T-helper 2 cell (primary cell): ENCODE measurements at places on chromosomes 2 and 18.

GRCh38 chr2:32755666-32756065 lies 127.8 kb downstream of the TTC27 start:
- no peak for DNase-seq

DNA sequence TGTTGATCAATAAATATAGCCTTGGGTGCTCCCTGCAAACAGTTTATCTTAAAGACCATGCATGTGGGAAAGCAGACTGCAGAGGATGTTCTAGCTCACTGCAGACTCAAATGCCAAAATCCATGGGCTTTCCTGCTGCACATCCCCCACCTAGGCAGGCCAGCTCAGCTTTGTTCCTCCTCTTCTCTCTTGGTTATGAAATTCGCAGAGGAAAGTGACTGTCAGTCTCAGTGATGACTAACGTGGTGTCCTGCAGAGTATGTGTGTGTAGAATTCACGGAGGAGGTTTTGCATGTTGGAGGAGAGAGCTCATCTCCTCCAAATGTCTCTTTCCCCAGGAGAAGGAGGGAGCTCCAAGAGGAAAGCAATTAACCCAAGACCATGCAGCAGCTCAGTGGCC lies 21.4 kb upstream of the KCNS3 start:
- DNase-seq: no peak

GRCh38 chr2:148642891-148643416 lies 1.6 kb upstream of the EPC2 start:
- no peak for DNase-seq

DNA sequence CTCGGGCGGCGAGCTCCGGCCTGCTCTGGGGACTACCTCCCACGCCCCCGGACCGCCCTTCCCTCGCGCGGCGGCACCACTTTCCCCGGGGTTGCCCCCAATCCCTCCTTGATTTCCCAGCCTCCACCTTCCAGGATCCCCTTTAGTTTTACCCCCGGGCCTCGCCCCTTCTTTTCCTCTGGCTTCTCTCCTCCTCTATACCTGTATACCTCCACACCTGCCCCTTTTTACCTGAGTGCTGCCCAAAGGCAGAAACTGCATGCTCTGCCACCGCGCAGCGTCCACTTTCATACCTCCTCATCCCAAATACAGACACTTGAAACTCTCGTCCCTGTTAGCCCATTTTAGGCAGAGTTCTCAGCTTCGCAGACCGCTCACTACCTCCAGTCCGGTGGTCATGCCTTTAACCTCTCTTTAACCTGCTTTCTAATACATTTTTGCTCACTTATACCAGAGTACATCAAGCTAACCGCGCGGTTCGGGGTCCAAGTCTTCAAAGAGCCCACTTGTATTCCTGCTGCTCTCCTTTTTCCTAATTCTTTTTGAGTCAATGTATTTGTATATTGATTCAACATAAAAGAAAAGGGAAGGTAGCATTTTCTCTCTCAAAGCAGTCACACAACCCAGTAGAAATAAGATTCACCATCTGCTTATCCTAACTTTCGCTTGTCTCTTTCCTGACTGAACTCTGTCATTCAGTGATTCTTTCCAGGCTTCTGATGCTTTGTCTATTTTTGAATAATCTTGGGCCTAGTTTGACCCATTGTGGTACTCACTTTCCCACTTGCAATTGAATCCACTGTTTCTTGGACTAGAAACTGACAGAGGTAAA lies 901 bp downstream of the SPOPL start:
- no peak for DNase-seq

GRCh38 chr2:129816813-129817574 lies 162.5 kb upstream of the RAB6C start:
- DNase-seq: no peak

DNA sequence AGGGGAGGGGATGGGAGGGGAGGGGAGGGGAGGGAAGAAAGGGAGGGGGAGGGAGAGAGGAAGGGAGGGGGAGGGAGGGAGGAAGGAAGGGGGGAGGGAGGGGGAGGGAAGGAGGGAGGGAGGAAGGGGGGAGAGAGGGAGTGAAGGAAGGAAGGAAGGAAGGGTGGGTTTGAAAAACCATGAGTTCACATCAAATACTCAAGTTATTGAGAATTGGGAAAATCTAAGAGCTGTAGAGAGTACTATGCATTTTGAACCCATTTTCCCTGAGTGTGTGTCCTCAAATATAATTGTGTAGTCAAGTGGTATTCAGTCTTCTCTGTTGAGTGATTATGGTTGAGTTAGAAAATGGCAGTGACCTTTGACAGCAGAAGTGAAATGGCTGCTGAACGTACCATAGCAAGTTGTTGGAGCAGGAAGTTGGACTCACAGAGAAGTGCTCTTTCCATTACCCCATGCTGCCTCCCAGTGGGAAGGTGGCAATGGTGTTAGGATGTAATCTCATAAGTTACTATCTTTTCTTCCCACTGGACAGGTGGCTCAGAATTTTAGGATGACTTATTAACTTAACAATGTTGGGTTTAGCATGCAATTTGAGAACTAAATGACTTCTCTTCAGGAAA lies 214.6 kb downstream of the SETBP1 start:
- DNase-seq: no peak

GRCh38 chr18:42072407-42072806 lies 117.4 kb downstream of the PIK3C3 start:
- no peak for DNase-seq
